ENCODE measurements at places on chromosomes 1 and 21. TPM values are rescaled to one million over a fixed set of nuclear protein-coding genes. Genes with fewer than 3 reads are reported as not detected.

Gene IL24
- 1.1 TPM for total RNA-seq

DNA sequence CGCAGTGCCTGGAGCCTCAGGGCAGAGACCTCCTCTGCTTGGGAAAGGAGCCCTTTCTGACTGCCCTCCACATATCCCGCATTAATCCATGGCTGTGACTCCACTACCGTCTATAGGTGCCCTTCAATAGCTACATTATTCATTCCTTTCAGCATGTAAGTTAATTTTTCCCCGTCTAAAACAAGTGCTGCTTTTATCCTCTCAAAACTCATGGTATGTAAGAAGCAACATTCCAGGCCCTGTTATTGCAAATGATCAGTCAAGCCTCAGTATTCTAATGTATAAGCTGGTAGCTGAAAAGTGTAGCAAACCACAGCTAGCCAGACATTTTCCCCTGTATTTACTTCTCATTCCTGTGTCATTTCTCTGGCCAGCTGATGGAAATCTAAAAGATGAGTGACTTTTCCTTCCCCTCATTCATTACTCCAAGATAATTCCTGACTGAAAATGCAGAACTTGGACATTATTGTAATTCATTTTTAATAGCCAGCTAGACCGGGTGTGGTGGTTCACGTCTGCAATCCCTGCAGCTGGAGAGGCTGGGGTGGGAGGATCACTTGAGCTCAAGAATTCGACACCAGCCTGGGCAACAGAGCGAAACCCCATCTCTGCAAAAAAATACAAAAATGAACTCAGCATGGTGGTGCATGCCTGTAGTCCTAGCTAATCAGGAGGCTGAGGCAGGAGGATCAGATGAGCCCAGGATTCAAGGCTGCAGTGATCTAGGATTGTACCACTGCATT, 88.5 kb upstream of the SOD1 start:
- DNase-seq, result no peak

Gene SORT1
- 7.4 TPM for total RNA-seq

Gene AIM2
- 39.5 TPM for total RNA-seq

GRCh38 chr1:225470211-225471108, 42.6 kb upstream of the LBR start:
- no peak for DNase-seq

Gene GPR37L1
- total RNA-seq, result 0.02 TPM

Gene KAZN
- 1.6 TPM for total RNA-seq

Gene KIF2C
- 82.2 TPM for total RNA-seq

- DNase-seq, result no peak
Measured at GRCh38 chr1:219801156-219801820, 127.1 kb downstream of the SLC30A10 start.

- no peak for DNase-seq
Measured at GRCh38 chr1:47417170-47418044, 1.3 kb downstream of the FOXE3 start.

DNA sequence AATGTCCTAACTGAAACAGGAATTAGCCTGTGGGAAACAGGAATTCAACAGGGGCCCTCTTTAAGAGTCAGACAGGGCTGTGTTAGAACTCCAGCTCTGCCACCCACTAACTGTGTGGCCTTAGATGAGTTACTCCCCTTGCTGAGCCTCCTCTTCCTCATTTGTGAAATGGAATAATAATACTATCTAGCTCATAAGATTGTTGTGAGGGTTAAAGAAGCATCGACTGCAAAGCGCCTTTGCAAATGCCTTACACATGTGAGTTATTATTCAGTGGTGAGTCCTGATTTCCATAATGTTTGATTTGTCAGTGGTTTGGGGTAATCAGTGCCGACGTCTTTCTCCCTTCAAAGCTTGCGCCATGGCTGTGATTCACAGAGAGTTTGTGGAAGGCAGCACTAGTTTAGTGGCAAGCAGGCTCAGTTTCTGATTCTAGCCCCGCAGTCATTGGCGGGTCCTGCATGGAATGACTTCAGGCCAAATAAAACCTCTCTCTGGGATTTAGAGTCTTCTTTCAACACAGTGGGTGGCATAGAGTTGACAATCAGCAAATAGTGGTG, 388.5 kb downstream of the PLPP3 start:
- no peak for DNase-seq

DNA sequence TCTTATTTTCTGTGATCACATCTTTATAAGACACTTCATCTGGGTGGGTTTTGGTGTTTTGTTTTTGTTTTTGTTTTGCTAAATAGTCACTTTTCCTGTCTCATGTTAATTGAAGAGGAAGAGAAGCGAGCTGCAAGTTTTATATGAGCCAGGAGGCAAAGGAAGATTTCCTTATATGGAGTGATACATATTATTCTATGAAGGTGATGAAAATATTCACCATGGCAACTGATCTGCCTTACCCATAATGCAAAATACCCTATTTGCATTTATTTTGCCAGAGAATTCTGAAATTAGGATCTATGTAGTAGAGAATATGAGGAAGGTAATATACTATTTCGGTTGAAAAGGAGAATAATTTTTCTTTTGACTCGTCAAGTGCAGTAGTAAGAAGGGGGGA, 13.9 kb downstream of the CXADR start:
- no peak for DNase-seq

DNA sequence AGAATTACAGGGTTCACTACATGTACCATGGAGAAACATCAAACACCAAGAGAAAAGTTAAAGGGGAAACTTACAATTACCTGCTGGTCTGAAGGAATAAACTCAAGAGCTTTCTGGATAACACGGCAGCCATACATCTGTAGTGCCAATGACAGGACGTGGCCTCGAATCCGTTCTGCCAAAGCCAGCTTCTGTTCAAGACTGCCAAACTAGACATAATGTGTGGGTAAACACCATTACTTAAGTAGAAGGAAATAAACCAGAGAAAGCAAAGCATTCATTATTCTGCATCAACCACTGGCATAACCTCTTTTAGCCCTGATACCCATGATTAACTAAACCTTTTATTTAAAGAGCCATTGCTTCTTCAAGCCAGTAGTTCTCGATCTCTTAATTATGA, 41.5 kb upstream of the SDC3 start:
- no peak for DNase-seq

Gene CLCA4
- total RNA-seq, result not detected

DNA sequence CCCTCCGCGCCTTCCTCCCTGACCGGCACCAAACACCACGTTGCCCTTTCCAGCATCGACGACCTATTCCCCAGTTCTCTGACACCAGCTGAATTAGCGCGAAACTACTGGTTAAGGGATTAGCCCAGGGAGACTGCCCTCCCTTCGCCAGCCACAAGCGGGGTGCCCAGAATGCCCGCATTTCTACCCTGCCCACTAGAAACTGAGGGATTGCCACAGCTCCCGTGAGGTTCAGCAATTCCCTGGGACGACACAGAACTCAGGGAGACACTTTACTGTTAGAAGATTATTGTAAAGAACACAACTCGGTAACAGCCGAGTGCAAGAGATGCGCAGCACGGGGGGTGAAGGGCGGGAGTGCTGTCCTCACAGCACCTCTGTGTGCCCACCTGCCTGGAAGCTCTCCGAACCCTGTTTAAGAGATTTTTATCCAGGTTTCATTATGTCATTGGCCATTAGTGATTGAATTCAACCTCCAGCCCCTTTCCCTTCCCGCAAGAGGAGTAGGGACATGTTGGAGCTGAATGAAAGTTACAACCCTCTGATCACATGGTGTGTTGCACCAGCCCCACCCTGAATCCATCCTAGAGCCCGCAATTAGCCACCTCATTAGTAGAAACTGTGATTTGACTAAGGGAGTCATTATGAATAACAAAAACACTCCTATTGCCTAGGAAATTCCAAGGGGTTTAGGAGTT, 15.8 kb upstream of the RIPPLY3 start:
- DNase-seq, result no peak

- no peak for DNase-seq
Measured at GRCh38 chr1:84969489-84970250, 27.2 kb downstream of the MCOLN2 start.

Gene LCE2C
- not detected for total RNA-seq

DNA sequence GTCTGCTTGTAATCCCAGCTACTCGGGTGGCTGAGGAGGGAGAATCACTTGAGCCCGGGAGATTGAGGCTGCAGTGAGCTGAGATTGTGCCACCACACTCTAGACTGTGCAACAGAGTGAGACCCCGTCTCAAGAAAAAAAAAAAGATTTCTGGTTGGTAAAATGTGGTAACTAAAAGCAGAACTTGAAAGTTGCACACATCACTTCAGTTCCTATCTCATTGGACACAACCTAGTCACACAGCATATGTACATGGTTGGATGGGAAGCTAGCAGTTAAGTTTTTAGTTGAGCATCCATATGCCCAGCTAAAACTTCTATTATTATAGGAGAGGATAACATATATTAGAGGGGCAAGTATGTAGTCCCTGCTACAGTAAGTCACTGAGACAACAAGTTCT, 22.1 kb downstream of the BCAS2 start:
- DNase-seq, result no peak

Gene FAM163A
- total RNA-seq, result not detected

GRCh38 chr1:13725714-13726175, 25.8 kb downstream of the PRDM2 start:
- DNase-seq, result no peak

DNA sequence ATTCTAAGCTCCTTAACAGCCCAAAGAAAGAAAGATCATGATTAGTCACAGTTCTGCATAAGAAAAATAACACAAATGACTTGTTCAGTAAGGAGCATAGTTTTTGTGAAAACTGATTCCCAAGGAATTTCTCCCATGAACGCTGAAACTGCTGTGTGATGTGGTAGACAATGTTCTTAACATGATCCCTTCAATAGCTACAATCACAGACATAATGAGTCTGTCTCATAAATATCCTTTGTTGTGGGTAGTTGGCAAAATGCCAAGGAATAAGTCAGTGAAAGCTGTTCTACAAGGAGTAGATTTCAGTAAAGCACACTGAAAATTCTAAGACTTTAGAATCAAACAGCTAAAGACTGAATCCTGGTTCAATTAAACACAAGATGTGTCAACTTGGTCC, 404.8 kb downstream of the HLX start:
- DNase-seq, result peak; percentile 53

Gene DNAJC6
- 9.4 TPM for total RNA-seq

- DNase-seq, result no peak
Measured at GRCh38 chr1:162019446-162019845, 4.2 kb downstream of the OLFML2B start.

GRCh38 chr1:202203238-202204039, 9.8 kb downstream of the LGR6 start:
- no peak for DNase-seq

DNA sequence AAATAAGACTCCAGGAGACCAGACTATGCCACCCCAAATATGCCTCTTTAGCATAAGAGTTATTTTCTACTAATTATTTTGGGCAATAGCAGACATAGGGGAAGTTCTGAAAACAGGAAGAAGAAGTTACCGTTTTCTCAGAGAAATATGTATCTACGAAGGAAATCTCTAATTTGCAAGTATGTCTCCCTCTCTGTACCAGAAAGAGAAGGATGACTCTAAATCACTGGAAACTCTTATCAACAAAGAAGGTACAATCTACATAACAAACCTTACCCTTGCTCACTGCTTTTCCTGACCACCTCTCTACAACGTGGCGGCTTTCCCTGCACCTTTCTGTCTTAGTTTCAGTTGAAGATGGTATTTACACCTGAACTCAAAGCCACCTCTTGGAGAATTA, 49.0 kb downstream of the OMA1 start:
- DNase-seq, result no peak

- no peak for DNase-seq
Measured at GRCh38 chr1:52679048-52679447, 19.1 kb downstream of the COA7 start.

DNA sequence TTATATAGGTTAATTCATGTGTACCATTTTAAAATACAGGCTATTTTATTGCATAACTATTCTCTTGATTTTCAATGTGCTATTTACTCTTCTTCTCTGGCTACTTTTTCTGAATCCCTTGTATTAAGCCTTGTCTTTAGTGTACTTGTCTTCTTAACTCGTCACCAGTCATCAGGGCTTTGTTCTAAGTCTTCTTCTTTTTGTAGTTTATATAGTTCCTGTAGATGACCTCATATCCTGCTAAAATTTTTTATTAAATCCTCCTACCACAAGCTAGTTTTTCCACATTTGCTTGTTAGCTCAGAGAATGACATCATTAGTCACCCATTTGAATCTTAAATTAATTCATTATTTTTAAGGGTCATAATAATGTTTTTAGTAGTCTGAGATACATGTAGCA, 1281.9 kb downstream of the KCNT2 start:
- no peak for DNase-seq

Gene PRAMEF20
- not detected for total RNA-seq

Gene LAX1
- not detected for total RNA-seq

DNA sequence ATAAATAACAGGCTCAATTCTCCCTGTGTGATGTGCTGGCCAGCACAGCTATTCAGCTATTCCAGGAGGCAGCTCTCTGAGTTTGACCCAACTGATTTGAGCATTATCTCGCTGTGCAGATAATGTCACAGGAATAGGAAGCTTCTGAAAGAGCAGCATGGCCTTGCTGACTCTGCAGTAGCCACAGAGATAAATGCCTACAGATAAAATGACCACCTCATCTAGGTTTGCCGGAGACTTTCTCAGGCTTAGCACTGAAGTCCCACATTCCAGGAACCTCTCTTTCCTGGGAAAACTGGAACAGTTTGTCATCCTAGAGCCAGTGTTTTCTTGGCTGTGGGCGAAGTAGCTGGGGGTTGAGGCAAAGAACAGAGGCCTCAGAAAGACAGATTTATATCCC, 98.9 kb downstream of the MRPL39 start:
- no peak for DNase-seq

Gene BMP8B
- 0.08 TPM for total RNA-seq

DNA sequence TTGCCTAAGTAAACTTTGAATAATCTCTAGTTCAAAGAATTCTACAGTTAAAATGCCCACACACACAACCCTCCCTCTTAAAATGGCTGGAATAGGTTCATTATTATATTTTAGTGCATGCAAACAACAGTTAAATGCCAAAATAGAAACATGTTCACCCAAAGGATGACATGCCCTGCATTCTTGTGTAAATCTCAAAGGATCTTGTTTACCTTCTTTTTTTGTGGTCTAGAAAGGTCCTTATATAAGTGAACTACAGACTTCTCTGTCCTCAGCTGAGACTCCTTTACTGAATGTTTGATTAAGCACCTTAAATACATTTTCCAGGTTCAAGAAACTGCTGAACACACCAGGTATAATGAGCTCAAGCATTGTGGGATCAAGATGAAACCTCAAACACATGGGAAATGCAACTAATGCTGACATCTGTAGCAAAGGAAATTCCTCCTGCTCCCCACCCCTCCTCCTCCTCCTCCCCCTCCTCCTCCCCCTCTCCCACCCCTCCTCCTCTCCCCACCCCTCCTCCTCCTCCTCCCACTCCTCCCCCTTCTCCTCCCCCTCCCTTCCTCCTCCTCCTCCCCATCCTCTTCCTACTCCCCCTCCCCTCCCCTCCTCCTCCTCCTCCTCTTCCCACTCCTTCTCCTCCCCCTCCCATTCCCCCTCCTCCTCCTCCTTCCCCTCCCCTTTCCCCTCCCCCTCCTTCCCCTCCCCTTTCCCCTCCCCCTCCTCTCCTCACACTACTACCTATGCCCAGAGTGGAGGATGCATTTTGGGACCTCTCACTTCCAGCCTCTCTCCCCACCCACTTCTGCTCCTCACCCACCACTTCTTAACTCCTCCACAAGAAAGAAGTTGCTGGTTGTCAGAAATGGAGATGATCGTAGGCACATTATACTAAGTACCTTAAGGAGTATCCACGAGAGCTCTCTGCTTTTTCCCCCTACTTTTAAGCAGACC, 233.9 kb downstream of the MRPL39 start:
- no peak for DNase-seq

Data from H4 (cell line).